ENCODE measurements at places on chromosomes 1 and 21.

DNA sequence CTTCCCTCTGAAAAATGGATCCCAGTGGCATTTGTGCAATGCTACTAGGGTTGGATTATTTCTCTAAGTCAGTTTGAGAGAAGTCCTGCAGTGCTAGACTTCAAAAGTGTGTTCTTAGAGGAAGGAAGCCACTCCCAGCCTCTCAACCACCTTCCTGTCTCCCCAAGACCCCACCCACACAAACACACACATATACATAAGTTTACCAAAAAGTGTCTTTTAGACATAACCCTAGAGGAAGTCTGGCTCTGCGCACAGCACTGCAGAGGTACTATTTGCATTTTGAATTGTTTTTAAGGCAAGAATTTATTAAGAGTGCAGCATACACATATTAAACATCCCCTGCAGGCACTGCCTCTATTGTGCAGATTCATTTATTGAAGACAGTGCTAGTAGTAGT, 127.3 kb downstream of the HHIPL2 start:
- no peak for DNase-seq

DNA sequence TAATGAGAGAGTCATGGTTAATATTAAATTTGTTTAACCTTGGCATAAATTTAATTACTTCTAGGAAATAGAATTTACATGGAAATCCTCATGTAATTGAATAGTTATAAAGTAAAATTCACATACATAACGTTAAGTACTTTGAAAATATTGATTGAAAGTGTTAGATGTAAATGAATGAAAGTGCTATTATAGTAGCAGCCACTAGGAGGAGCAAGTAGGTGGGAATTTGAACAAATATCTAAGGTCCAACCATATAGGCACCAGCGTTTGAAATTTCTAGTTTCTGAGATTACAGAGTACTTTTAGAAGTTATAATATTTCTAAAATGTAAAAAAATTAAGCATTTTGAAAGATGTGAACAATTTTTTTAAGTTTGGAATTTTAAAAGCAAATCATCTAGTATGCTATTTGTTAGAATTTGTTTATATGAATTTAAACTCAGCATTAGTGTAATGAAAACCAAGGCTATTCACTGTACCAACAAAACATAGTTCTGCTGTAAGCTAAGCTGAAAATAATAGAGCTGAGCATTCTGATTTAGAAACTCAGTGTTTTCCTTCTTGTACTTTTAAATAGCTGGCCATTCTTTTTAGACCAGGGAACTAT, 3.3 kb downstream of the B3GALT2 start:
- DNase-seq, result peak; percentile 25

- DNase-seq, result no peak
Observed at GRCh38 chr21:37855647-37856625, 60.3 kb downstream of the KCNJ6 start.

DNA sequence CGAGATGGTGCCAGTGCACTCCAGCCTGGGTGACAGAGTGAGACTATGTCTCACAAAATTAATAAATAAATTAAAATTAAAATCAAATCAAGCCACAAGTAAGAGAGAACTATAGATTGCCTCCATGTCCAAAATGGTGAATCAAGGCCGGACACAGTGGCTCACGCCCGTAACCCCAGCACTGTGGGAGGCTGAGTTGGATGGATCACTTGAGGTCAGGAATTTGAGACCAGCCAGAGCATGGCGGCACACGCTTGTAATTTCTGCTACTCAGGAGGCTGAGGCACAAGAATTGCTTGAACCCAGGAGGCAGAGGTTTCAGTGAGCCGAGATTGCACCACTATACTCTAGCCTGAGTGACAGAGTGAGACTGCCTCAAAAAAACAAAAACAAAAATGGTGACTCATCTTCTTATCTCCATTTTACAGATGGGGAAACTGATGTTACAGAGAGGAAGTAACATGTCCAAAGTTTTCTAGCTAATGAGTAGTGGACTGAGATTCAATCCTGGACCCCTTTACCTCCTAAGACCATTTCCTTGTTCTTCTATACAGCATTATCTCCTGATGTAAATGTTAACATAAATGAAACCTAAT, 99.0 kb upstream of the HNRNPU start:
- DNase-seq, result no peak

- DNase-seq, result no peak
Observed at GRCh38 chr21:28923439-28923975, 69.2 kb downstream of the LTN1 start.

DNA sequence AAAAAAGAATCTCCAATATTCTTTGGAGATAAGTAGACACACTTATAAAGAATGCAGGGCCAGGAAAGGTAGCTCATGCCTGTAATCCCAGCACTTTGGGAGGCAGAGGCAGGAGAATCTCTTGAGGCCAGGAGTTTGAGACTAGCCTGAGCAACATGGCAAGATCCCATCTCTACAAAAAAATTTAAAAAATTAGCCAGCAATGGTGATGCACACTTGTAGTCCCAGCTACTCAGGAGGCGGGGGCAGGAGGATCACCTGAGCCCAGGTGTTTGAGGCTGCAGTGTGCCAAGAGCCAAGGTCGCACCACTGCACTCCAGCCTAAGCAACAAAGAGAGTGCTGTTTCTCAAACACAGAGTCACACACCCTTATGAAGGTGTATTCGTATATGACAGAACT, 385.0 kb downstream of the SMYD3 start:
- no peak for DNase-seq

- no peak for DNase-seq
Observed at GRCh38 chr1:155011437-155012025, 8.9 kb downstream of the ZBTB7B start.

GRCh38 chr1:53294567-53294966, 33.3 kb downstream of the LRP8 start:
- peak; percentile 52 for DNase-seq

DNA sequence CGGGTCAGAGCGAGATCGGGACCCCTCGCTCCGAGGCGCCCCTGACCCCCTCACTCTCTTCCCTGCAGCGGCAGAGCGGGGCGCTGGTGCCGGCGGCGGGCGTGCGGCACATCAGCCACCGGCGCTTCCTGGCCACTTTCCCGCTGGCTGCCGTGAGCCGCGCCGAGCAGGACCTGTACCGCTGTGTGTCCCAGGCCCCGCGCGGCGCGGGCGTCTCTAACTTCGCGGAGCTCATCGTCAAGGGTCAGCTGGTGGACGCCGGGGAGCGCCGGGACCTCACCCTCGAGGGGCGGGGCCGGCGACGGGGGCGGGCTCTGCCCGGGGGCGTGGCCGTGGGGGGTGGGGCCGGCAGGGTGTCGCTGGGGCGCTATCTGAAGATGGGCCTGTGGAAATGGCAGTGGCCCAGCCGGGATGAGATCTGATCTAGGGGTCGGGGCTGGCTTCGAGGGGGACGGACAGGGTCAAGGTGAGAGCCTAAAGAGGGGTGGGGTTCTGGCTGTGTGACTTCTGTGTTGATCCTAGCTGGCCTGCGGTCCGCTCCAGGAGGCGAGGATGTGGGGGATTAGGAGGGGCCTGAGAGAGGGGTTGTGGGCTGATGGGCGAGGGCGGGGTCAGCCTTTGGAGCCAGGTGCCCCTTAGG, 23.6 kb downstream of the PTPRU start:
- DNase-seq, result peak; percentile 78

DNA sequence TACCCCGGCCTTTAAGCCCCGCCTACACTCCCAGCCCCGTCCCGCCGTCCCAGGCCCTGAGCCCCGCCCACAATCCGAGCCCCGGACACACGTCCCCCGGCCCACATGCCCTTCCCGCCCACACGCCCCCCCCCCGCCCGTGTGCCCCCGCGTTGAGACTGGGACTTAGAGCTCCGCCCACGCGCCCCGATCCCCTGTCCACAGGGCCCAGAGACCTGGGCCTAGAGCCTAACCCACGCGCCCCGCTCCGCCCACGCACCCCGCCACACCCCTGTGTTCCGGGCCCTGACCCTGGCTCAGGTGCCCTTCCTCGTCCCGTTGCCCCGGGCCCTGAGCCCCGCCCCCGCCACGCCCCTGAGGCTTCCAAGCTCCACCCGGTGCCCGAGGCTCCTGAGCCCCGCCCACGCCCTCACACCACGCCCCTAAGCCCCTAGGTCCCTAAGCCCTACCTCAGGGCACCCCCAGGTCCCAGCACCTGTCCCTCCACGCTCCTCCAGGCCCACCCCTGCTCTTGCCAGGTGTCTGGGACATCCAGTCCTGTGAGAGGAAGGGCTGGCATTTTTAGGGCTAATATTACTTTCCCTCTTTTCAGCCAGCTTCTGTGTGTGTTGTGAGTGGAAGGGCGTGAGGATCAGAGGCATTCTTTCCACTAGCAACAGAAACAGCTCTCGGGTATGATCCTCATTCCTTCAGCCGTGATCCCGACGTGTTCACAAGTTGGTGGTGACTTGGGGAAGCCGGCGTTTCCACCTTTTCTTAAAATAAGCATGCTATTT, 552 bp upstream of the GPR157 start:
- peak; percentile 90 for DNase-seq

DNA sequence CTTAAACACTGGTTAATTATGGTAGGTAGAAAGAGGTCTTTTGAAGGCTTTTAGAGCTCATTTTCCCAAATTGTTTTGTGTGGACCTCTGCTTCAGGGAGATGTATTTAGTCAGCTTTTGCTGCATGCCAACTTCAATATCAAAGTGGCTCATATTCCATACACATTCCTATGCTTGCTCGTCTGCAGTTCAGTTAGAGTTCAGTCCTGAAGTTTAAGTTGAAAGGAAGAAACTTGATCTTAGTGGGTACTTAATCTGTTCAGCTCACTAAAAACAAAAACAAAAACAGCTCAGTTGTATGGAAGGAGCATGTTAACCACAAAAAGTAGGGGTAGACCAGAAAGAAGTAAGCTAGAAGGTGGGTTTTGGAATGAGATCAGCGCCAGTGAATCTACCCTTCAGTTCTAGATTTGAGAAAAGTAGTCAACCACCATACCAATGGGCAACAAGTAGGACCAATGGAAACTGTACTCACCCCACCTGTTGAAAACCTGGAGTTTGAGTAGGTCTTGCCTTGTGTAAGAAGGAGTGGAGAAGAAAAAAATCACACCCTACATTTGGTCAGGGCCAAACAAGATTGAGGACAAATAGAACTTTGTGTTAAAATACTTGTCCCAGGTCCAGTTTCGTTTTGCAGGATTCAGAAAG, 58.0 kb downstream of the LEPR start:
- DNase-seq, result no peak

DNA sequence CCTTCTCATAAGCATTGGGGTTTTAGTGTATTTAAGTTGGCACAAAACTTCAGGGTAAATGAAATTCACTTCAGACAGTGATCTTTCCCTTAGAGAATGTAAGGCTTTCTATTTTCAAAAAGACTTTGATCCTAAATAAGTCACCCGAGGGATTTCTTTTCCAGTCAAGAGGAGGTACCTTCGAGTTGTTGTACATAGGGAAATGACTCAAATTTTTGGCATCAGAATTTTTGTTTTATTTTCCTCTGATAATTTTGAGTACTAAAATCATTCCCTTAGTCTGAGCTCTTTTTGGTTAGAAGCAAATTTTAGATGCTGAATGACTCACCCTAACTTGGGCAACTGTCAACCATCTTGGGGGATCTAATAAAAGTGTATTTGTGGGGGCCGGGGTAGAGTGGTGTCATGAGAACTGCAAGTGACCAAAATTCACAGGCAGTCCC, 193.9 kb downstream of the DHRS3 start:
- DNase-seq, result no peak

- no peak for DNase-seq
Observed at GRCh38 chr1:107010582-107010981, 45.9 kb upstream of the PRMT6 start.

DNA sequence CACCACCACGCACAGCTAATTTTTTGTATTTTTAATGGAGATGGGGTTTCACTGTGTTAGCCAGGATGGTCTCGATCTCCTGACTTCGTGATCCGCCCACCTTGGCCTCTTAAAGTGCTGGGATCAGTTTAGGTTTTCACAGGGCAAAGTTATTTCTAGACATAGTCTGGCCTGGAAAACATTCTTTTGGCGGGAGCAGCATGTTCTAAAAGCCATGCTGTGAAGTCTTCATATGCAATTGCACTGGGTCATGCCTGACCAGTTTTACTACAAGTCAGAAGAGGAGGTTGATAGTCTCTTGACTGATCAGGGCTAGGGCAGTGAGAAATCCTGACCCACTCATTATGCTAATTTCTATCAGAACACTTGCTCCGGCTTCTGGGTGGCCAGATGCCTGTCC, 131.6 kb upstream of the POU3F1 start:
- peak; percentile 3 for DNase-seq

DNA sequence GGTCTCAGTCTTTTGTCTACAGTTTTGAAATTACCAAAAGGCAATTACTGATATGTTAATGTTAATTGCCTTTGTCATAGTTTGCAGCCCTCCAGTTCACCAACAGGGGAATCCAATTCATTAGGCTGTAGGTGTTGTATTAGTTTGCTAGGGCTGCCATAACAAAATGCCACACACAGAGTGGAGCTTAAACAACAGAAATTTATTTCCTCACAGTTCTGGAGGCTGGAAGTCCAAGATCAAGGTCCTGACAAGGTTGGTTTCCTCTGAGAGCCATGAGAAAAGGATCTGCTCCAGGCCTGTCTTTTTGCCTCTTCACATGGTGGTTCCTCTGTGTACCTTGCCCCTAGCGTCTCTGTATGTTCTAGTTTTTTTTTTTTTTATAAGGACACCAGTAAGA, 1.3 kb downstream of the RTCA start:
- no peak for DNase-seq

DNA sequence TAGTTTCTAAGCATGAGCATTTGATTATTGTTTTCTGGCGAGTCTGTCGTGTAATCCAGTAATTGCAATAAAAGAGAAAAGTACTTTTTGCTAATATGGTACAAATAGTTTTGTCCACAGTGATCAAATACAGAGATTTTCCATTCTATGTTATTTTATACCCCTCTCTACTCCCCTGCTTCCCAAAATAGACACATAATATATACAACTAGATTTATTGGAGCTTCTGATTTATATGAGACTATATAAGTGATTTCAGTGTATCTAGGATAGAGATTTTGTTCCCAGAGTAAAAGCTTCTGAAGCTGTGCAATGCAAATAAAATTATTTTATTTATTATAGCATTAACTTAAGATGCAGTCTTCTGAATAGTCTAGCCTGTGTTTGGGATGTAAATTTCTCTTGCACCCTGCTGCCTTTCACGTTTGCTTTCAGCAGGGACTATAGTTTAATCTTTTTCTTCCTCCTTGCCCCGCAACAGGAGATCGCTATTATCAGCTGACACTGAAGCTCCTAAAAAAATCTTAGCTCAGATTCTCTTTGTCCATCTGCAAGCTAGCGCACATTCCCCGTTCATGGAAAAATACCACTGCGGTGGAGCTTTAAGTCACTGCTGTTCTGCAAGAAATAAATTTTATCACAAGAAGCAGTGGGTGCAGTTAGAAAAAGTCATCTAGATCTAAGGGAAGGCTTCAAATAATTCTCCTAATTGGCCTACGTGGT, 273.3 kb downstream of the DISC1 start:
- DNase-seq, result no peak

- no peak for DNase-seq
Observed at GRCh38 chr21:42121794-42122193, 50.7 kb downstream of the UMODL1 start.

GRCh38 chr1:167573035-167573434, 19.5 kb upstream of the CREG1 start:
- DNase-seq, result no peak
